ENCODE measurements at places on chromosomes 2 and 18. TPM values are rescaled to one million over a fixed set of nuclear protein-coding genes. Genes with fewer than 3 reads are reported as not detected.
A peak's percentile ranks its signal among the peaks of the same experiment; 100 is the strongest.

DNA sequence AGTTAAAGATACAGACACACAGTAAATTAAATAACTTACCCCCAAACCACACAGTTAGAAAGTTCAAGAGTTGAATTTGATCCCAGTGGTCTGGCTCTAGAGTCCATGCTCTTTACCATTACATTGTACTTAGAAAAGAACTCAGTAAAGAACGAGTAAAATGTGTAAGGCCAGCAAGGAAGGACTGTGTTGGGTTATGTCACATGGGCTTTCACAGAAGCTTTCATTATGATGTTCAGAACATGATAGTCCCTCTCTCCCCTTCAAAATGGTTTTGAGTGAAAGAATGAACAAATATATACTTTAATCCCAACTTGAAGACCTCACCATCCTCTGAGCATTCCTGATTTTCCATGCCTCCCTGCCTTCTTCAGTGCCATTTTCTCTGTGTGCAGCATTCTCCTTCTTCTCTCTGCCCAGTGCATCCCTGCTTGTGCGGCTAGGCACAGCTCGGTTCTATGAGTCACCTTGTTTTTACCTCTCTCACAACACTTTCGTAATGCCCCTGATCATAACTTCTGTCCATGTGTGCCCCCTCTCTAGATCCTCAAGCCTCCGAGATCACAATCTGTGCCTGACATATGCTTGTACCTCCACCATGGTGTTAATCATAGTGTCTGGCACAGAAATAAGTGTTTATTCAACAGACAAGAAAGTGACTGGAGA, 22.0 kb downstream of the RASGRP3 start:
- DNase-seq, result no peak

DNA sequence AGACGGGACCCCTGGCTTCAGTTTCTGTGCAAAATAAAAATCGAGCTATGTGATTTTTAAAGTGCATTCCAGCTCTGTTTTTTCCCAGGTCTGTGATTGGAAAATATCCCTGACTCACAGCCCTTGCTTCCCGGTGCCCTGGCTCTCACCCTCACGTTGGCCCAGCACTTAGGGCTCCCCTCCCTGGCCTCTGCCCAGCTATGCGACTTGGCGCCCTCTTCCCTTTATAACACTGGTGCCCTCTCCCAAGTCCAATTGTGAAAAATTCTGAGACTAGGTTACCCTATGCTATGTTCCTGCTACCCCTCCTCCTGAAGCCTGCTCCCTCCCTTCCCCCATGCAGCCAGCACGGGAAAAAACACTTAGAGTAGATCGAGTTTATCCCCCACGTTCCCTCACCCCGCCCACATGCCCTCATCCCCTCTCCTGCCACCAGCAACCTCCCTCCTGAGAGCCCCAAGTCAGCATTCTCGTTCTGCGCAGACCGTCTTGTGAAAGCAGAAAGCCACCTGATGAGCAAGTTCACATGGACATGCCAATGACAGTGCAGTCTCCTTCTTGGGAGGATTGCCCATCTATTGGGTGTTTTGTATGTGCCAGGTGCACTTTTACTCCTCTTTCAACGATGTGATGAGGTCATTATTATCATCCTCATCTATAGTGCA, 228.8 kb downstream of the VAPA start:
- DNase-seq, result no peak

- peak; percentile 72 for DNase-seq
Measured at GRCh38 chr2:71000780-71001591, 6.3 kb upstream of the TEX261 start.

DNA sequence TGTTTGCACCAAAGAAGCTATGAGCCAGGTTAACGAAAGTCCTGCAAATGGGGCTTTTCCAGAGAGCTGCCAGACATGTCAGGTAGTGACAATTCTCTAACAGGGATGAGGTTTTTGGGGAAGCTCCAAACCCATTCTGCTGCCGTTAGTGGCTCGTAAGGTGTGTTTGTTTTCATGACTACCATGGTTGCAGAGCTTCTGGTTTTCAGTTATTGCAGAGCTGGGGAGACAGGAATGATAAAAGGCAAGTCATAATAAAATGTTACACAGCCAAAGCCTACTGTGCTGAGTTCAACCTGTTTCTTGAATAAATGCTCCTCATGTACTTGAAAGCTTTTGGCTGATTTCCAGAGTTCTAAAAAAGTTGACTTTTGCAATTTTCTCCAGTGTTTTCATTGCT, 209.2 kb upstream of the STK17B start:
- DNase-seq, result no peak

DNA sequence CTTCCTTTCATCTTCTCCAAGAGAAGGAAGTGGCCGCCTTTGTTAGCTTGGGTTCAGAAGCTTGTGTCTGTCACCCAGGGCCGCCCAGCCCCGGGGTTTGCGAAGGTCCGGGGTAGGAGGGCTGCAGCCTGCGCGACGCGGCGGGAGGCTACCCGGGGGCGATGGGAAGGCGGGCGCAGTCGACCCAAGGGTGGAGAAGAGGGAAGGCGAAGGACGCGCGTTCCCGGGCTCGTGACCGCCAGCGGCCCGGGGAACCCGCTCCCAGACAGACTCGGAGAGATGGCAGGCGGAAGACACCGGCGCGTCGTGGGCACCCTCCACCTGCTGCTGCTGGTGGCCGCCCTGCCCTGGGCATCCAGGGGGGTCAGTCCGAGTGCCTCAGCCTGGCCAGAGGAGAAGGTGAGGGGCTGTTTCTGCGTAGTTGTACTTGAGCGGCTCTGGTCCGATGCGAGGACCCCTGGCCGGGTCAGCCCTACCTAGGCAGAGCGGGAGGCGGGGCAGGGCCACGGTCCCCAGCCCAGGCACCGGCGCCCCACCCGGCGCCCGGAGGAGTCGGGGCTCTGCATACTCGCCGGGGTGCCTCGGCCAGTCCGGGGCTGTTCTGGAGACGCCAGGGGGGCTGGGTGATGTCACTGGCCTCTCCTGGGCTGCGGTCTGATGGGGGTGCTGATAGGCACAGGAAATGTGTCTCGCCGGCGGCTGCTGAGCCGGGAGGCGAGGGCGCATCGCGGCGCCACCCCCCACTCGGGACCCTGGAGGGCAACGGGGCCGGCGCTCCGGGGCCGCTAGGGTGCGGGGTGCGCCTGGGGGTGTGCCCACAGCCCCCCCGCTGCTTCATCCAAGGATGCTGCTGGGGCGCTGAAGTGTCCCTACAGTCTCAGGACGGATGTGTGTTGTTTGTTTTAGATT, at the start of gene QPCT:
Gene QPCT, plus strand, starts transcription at position 178 of the 909 bp plus-strand sequence. Its CDS starts 102 bp downstream, at position 280.
- peak; percentile 53 for DNase-seq

DNA sequence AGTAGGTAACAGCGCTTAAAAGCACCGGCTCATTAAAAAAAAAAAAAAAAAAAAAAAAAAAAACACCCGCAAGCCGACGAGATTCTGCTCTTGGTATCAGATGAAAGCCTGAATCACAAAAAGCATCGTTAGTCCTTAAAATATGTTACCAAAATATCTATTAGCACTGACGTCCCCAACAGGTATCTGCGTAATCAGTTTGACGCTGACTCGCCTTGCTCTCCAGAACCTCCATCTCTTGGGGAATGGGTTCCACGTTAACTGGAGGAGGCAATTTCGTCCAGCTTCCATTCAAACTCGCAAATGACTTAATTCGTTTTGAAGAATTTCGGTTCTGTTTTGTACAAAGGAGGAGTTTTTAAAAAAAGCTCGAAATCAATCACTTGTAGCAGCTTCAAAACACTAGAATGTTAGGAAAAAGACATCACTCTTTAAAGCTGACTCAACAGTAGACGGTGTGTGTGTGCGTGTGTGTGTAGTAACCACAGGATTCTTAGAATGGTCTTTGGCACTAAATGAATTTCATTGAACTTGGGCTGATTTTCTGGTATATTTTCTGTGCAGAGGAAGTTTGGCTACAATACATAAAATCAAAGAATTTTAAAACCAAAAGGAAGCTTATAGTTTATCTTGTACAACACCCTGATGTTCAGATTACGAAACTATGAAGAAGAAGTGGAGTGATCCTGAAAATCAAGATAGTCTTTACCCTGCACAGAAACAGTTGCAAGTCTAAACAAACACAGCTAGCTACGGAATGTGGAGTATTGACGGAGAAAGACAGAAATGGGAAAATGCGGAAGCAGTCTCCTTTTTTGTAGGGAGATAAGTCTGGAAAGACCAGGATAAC, 1.1 kb upstream of the PGAP1 start:
- DNase-seq, result no peak

DNA sequence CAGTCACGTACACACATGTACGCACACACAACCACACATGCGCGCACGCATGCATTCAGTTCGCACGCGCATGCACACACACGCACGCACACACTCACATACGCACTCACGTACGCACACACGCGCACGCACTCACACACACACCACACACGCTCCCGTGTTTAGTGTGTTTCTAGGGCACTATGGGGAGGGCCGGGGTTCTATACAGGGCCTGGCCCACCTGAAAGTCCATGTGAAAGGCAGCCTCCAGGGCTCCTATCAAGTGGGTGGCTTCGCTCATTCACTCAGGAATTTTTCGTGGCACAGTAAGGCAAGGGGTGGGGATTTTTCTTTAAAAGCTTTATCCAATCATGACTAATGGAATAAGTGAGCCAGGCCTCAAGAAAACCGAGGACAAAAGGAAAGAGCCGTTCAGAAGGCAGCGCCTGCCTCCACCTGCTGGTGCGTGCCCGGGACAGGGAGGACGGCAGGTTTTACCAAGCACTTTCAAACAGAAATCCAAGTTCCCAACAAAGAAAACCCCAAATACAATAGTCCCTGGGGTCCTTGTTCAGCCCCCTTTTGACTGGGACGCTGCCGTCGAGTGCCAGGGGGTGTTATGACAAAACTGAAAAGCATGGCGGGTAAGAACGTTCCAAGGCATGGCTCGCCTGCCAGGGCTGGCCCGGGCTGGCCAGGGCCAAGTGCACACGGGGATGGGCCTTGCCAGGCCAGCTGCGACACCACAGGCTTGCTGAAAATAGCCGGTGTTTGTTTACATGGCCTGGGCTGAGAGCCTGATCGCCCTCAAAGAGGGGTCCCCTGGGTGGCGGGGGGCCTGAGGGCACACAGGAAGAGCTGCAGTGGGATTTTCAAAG, 110.0 kb downstream of the HDAC4 start:
- DNase-seq, result peak; percentile 59

GRCh38 chr2:45941531-45942236, 290.2 kb downstream of the PRKCE start:
- DNase-seq, result no peak

DNA sequence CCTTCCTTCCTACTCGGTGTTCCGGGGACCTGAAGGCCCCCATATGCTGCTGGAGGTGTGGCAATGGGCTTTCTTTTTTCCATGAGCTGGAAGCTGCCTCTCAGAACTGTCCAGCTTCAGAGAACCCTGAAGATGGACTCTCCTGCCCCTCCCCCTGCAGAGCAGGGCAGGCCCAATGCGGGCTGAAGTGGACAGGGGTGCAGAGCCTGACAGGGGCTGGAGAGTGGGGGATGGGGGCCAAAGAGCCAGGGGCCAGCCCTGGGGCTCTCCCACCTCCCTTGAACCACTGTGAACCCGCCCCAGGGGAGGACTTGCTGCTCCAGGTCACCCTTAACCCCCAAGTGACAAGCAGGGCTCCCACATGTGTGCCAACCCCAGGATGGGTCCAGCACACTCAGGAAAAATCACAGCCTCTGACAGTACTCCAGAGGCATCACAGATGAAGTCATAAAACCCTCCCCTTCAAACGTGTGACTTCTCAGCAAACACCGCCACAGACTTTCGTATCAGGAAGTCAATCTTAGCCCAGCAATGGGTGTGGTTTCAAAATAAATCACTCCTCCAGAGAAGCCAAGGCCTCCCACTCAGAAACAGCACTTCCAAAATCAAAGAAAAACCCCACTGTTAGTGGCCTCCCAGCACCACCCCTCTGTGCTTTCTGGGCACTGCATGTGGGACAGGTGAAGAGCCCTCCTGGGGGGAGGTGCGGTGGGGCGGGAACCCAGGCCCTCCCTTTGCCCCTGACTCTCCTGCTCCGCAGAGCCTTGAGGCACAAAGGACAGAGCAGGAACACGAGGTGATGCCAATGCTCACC, 135.8 kb downstream of the HDAC4 start:
- no peak for DNase-seq

- DNase-seq, result peak; percentile 67
Measured at GRCh38 chr2:55490554-55490953, 29.0 kb upstream of the CFAP36 start.

GRCh38 chr18:3014503-3015203, 1.7 kb upstream of the LPIN2 start:
- no peak for DNase-seq

GRCh38 chr18:45828917-45829811, 3.7 kb downstream of the SIGLEC15 start:
- no peak for DNase-seq

- DNase-seq, result no peak
Measured at GRCh38 chr18:58903533-58903932, 38.9 kb downstream of the ZNF532 start.

The UGT1A4 gene
- total RNA-seq, result not detected

The TMEM18 gene
- 10.4 TPM for total RNA-seq

The CDH19 gene
- total RNA-seq, result 13.0 TPM

The CACNB4 gene
- 0.25 TPM for total RNA-seq

The SLC40A1 gene
- total RNA-seq, result 44.0 TPM

The ZNF521 gene
- 10.3 TPM for total RNA-seq

The SLC4A3 gene
- 426 TPM for total RNA-seq

The TMEM37 gene
- 2.4 TPM for total RNA-seq

The SLC19A3 gene
- 0.74 TPM for total RNA-seq

All from left ventricle myocardium inferior (tissue), 1 donor.